ENCODE measurements at places on chromosomes 5 and 9. TPM values are rescaled to one million over a fixed set of nuclear protein-coding genes. Genes with fewer than 3 reads are reported as not detected.

LRRC19 gene
- not detected for total RNA-seq

GARIN3 gene
- total RNA-seq = not detected

PTPRD gene
- 10.4 TPM for total RNA-seq

WNT8A gene
- total RNA-seq = not detected

OTULINL gene
- total RNA-seq = 1.8 TPM

BTNL3 gene
- total RNA-seq = not detected

NTRK2 gene
- total RNA-seq = under 0.01 TPM

ERAP2 gene
- 26.7 TPM for total RNA-seq

PCDHB8 gene
- total RNA-seq = 0.25 TPM

ADAMTS16 gene
- total RNA-seq = 11.7 TPM

NME5 gene
- 2.3 TPM for total RNA-seq

NUP155 gene
- 15.5 TPM for total RNA-seq

Measured in mesangial cell (primary cell).